ENCODE measurements at places on chromosomes 2 and 18.

GRCh38 chr2:171979103-171979502 is 20.6 kb upstream of the METAP1D start:
- DNase-seq: no peak

- peak; percentile 35 for DNase-seq
Measured at GRCh38 chr2:234025891-234026401, 24.6 kb upstream of the SPP2 start.

GRCh38 chr2:147882631-147883030 is 37.8 kb downstream of the ACVR2A start:
- no peak for DNase-seq

GRCh38 chr2:221605751-221606240 is 33.7 kb upstream of the EPHA4 start:
- DNase-seq: no peak

- no peak for DNase-seq
Measured at GRCh38 chr2:127612111-127612822, 33.7 kb upstream of the GPR17 start.

GRCh38 chr18:58955001-58955400 is 90.3 kb downstream of the ZNF532 start:
- DNase-seq: no peak

- peak; percentile 31 for DNase-seq
Measured at GRCh38 chr18:46321955-46322354, 217.8 kb downstream of the HAUS1 start.

DNA sequence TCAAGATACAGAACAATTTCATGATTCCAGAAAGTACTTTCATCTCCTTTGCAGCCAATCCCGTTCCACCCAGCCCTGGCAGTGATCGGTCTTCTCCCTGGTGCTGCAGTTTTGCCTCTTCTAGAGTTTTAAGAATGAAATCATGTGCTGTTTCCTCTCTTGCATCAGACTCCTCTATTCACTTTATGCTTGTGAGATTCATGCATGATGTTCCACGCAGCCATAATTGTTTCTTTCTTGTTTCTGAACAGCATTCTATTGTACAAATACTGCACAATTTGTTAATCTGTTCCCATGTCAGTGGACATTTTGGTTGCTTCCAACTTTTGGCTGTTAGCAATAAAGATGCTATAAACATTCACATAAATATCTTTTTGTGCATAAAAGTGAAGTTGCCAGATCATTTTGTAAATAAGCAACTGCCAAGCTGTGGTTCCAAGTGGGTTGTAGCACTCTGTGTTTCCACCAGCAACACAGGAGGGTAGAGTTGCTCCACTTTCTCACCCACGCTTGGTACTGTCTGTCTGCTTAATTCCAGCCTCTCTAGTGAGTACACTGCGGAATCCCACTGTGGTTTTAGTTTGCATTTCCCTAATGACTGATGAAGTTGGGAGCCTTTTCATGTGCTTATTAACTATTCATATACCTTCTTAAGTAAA is 104.5 kb downstream of the TWIST2 start:
- no peak for DNase-seq

- no peak for DNase-seq
Measured at GRCh38 chr2:159202568-159203071, 83.9 kb downstream of the WDSUB1 start.

DNA sequence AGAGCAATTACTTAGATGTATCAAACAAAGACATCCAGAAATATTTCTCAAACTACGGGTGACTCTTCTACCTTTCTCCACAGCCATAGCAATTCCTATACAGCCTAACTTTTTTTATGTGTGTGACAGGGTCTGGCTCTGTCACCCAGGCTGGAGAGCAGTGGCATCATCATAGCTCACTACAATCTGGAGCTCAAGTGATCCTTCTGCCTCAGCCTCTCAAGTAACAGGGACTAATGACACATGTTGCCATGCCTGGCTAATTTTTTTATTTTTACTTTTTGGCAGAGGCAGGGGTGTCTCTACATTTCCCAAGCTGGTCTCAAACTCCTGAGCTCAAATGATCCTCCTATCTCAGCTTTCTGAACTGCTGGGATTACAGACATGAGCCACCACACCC is 328.9 kb upstream of the NT5C1B start:
- no peak for DNase-seq

GRCh38 chr2:151063271-151063670 is 198.4 kb downstream of the RBM43 start:
- DNase-seq: no peak

DNA sequence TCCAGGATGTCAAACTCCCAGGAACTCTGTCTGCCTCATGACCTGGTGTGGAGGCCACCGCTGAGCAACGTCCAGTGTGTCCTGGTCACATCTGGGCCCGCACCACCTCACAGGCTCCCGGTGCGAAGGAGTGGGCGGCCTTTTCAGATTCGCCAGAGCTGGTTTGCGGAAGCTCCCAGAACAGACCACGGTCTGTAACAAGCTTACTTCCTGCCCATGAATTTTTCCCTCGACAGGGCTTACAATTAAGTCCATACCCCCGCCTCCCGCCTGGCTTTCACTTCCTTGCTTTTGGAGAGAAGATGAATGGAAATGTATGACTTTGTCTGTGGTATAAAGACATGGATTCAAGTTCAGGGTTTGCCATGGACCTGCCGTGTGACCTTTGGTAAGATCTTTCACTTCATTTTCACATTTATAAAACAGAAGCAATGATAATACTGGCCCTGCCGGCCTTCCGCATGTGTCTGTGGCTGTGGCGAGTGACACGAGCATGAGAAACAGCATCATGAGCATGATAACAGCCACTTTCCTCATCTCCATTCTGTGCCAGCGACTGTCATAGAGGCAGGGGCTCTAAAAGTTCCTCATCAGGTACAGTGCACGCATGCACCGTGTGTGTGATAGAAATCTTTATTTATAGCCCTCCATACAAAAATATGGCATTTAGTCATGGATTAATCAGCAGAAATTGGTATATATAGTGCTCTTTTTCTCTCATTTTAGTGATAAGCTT is 31.0 kb upstream of the KCNF1 start:
- no peak for DNase-seq

DNA sequence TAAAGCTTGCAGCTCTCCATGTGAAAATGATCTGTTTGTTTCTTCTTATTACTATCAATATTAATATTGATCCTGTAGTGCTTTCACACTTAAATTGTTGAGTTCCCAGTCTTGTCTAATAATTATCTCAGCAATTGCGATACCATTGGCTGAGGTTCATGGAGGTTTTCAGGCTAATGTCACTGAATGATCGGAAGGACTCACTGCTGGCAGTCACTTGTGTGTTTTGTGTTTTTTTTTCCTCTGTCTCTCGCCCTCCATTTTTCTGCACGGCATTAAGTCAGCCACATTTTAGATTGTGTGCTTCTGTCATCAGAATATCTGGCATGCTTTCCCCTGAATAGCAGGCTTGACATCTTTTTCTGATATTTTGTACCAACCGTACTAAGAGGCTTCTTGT is 43.7 kb downstream of the AGAP1 start:
- no peak for DNase-seq

- peak; percentile 4 for DNase-seq
Measured at GRCh38 chr2:61816480-61817355, 37.1 kb downstream of the FAM161A start.

- no peak for DNase-seq
Measured at GRCh38 chr18:43800584-43800983, 523.3 kb upstream of the SYT4 start.

DNA sequence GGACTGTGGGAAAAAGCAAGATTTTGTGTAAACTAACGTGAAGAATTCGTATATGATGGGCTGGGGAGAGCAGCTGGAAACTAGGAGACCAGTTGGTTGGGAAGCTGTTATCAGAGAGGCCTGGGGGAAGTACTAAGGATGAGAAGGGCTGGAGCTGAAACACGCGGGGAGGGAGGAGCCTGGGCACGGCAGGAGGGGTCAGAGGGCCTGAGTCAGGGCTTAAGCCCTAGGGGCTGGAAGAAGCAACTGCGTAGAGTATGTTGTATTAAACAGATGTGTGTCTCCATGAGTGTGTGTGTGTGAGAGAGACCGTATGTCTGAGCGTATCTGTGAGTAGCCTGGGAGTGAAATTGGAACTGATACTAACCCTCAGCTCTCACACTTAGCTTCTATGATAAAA is 8.4 kb downstream of the POMC start:
- peak; percentile 31 for DNase-seq

DNA sequence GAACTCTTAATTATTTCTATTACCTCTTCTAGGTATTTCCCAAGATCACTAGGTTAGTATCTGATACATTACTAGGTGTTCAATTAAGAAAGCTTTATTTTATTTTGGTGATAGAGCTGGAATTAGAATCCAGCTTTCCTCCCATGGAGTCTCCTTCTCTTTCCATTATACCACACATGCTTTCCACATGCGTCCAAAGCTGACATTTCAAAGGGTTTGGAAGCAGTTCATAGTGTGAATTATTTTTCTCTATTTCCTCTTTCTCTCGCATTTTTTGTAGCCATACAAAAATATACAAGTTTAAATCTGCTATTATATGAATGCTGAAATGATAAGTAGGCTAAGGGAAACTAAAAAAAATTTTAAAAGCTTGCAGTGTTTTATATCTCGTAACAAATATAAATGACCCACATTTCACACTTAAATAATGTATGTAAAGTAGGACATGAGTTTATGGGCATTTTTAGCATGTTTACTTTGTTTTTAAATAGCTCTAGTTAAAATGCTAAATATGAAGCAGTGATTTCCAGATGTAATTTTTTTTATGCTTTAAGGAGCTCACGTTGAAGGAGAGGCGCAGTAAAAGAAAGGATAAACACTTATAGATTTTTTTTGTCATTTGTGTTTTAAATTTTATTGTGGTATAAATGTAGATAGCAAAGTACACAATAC is 20.1 kb downstream of the ZC3H6 start:
- DNase-seq: no peak

DNA sequence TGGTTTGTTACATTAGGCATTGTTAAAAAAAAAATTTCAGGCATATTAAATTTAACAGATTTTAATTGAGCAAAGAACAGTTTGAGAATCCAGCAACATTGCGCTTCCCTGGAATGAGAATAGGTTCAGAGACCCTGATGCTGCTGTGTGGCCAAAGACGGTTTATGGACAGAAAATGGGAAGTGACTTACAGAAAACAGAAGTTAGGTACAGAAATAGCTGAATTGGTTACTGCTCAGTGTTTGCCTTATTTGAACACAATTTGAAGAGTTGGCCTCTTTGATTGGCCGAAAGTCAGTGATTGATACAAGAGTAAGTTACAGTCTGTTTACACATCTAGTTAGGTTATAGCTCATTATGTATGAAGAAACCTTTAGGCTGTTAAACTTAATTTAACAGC is 6.0 kb upstream of the NEDD4L start:
- no peak for DNase-seq

- DNase-seq: peak; percentile 70
Measured at GRCh38 chr2:120741571-120742561, 6.2 kb downstream of the GLI2 start.

GRCh38 chr18:33700513-33700976 is 122.5 kb downstream of the ASXL3 start:
- DNase-seq: no peak

GRCh38 chr2:230325316-230326243 is 1.4 kb upstream of the SP140L start:
- no peak for DNase-seq

DNA sequence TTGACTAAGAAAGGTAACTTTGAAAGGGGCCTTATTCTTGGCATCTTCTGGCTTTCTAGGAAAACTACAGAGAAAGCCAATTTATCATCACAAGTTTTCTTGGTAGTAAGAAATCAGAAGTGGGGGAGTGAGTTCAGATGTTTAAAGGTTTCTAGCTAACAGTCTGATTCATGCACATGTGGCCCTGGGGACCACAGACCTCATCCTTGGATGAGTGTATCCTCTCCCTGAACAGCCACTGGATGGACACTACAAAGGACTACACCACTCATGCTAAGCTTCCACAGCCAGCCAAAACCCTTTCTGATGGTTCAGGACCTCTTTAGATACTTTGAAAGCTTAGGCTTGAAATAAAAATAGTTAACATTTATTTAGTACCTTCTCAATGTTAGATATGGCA is 218.3 kb upstream of the STK17B start:
- no peak for DNase-seq

DNA sequence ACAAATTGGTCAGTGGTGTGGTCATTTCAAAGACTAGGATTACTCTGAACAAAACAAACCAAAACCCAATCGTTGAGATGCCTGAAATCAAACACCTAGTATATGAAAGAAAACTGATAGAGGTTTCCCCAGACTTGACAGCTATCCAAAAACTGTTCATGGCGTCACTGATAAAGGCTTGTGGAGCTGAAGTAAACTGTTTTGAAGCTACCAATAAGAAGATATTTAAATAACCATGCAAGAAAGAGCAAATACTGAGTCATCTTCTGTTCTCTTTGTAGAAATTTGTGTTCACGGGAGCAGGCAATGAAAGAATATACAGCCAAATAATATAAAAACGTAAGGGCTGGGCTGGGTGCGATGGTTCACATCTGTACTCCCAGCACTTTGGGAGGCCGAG is 7.5 kb upstream of the COLEC11 start:
- no peak for DNase-seq

GRCh38 chr2:74328074-74328473 is 15.1 kb downstream of the SLC4A5 start:
- DNase-seq: peak; percentile 26

GRCh38 chr2:217918308-217919024 is 84.3 kb downstream of the TNS1 start:
- DNase-seq: peak; percentile 40

- DNase-seq: no peak
Measured at GRCh38 chr2:217680381-217680780, 322.4 kb downstream of the TNS1 start.

DNA sequence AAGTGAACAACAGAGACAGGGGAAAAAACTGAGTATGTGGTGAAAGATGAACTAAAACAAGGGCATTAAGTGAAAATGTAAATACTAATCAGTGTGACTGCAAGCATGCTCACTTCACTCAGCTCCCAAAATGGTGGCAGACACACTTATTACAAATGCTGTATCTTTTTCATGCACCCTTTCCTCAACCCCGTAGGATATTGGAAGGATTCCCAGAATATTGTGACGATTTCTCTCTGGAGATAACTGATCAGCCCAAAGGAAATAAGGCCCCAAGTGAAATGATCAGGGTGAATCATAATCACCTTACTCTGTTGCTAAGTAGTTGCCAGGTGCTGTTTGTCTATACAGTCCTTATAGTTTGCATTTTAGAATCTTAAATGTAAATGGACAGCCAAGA is 138.9 kb upstream of the IL1R2 start:
- no peak for DNase-seq

DNA sequence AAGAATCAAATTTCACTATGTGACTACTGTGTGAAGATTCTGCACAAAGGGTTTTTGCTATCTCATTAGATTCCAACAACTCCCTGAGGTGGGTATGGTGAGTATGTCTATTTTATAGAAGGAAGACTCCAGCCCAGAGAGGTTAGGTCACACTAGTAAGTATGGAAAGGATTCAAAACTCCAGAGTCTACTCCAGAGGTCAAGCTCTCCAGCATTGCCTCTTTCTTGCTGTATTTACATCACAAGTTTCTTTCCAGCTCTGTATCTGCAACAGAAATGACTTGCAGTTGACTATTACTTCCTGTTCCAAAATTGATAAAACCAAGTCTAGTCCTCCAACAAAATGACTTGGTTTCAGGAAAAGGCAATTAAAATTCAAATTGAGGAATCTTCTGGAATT is 2.1 kb downstream of the COL4A4 start:
- no peak for DNase-seq
